ENCODE measurements at places on chromosomes 7 and 10.

DNA sequence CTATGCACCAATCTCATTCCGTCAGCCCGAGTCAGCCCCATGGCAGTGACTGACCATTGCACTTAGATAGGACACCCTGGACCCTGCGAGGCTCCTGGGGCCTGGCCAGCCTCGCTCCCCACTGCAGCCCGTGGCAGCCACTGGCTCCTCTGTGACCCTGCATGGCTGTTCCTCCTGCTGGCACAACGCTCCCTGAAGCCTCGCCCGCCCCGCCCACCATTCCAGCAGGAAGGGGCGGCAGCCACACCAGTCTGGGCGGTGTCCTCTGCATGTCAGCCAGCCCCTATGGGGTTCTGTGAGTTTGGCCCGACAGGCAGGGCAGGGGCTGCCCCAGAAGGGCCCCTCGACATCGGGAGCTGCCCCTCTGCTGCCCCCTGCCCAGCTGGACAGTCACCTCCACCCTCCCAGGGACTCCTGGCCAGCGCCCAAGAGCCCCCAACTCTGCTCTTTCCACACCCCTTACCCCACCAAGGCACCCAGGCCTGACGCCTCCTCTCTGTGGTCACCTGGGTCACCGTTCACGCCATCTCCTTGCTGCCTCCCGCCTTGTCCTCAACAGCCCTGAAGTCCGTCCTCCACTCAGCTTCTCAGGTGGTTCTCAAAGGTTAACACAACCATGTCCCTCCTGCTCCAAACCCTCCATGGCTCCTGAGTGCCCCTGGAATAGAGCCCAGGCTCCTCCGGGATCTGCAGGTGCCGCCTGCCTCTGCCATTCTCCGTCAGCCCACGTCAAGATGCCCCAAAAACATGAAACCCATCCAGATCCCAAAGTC is 103.5 kb downstream of the MICALL2 start:
- peak; percentile 59 for DNase-seq

DNA sequence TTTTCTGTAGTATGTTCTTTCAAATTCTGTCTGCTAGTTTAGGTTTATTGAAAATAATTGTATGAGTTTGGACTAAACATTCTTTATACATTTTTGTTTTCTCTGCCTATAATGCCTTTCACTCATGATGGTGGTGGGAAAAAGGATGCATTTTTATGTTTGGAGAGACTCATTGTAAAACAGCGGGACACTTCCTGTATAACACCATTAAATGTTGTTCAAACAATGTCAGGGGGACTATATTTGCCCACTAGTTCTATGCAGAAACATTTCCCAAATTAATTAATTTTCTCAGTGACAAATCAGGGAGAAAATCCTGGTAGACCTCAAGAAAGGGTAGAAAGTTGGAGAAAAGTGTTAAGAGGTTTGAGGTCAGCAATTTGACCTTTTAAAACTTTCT is 207.7 kb downstream of the MALRD1 start:
- DNase-seq = no peak

- no peak for DNase-seq
Measured at GRCh38 chr10:97747573-97747972, 10.6 kb downstream of the ZFYVE27 start.

DNA sequence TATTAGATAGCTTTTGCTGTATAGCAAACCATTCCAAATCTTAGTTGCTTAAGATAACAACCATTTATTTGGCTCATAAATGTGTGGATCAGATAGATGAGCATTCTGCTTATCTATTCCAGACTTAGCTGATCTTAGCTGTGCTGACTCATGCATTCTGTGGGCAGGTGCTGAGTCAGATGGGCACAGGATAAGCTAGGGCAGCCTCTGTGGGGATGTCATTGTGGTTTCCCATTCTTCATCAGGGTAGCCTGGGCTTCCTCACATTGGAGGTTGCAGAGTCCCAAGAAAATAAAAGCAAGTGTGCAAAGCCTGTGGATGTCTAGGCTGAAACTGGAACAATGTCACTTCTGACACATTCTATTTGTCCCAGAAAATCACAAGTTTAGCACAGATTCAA is 917.0 kb downstream of the TYW1 start:
- DNase-seq = no peak

GRCh38 chr7:125555916-125556315 is 626.3 kb upstream of the POT1 start:
- DNase-seq = peak; percentile 6

- no peak for DNase-seq
Measured at GRCh38 chr7:154672659-154673415, 330.1 kb downstream of the PAXIP1 start.

GRCh38 chr10:81019029-81019890 is 481.6 kb downstream of the SH2D4B start:
- DNase-seq = peak; percentile 57

GRCh38 chr7:37040330-37040729 is 316.0 kb upstream of the AOAH start:
- DNase-seq = no peak

Measured in iPS-NIHi11 (cell line).